Regular cardiac myocyte (primary cell): ENCODE measurements at places on chromosomes 7 and 10. TPM values are rescaled to one million over a fixed set of nuclear protein-coding genes. Genes with fewer than 3 reads are reported as not detected.

The OPN1SW gene
- not detected in 2 replicates for total RNA-seq

The NODAL gene
- not detected in 2 replicates for total RNA-seq

The CYP26C1 gene
- under 0.01 TPM in 2 replicates for total RNA-seq

The PNLIP gene
- total RNA-seq: not detected in 2 replicates

The SLC18A2 gene
- not detected in 2 replicates for total RNA-seq

The C10orf95 gene
- total RNA-seq: not detected in 2 replicates

The A1CF gene
- not detected in 2 replicates for total RNA-seq

The DGKB gene
- total RNA-seq: 0.56 and 0.58 TPM in 2 replicates
